ENCODE measurements at places on chromosomes 13 and 19.

GRCh38 chr19:29943615-29944014 lies 1.6 kb downstream of the URI1 start:
- no peak for DNase-seq

- no peak for DNase-seq
Observed at GRCh38 chr13:40096357-40096901, 441.0 kb downstream of the COG6 start.

- no peak for DNase-seq
Observed at GRCh38 chr13:46039411-46040182, 12.9 kb downstream of the ZC3H13 start.

GRCh38 chr19:45403781-45404556 lies 900 bp downstream of the PPP1R13L start:
- DNase-seq: peak; percentile 39

- no peak for DNase-seq
Observed at GRCh38 chr13:109110159-109110558, 480.7 kb downstream of the MYO16 start.

DNA sequence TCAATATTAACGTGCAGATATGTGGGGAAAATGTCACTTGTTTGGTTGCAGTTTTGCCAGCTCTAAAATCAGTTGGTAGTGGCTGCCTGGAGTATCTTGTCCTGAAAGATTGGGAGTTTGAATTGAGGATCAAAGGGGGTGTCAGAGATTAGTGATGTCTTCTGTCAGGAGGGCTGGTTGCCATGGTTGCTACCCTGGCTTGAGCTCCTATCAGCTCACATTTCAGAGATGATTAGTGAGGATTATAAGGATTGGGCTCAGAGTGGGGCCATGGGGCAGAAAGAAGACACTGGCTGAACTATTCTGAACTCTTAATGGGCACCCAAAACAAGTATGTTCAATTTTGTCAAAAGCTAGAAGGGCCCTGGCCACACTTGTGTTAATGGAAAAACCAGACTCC lies 95.5 kb upstream of the RNF113B start:
- DNase-seq: no peak

DNA sequence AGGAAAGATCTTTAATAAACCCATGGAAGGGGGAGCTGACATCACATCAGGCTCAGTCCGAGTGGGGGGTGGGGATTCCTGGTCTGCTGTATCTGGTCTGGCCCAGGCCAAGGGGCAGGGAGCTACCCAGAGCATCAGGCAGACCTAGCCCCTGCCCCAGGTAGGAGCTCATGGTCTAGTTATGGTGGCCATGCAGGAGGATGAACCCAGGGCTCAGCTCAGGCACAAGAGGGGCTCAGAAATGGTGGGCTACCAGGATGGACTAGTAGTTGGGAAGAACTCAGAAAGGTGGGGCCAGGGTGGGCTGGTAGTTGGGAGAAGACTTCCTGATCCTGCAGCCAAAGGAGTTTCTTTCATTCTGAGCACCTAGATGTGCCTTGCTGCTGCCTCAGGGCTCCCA lies 14.3 kb downstream of the VSTM2B start:
- no peak for DNase-seq

DNA sequence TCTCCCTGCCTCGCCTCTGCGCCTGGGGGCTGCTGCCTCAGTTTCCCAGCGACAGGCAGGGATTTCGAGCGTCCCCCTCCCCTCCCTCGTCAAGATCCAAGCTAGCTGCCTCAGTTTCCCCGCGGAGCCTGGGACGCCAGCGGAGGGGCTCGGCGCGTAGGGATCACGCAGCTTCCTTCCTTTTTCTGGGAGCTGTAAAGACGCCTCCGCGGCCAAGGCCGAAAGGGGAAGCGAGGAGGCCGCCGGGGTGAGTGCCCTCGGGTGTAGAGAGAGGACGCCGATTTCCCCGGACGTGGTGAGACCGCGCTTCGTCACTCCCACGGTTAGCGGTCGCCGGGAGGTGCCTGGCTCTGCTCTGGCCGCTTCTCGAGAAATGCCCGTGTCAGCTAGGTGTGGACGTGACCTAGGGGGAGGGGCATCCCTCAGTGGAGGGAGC lies 722 bp upstream of the ICAM1 start:
- peak; percentile 53 for DNase-seq

GRCh38 chr13:42649141-42649540 lies 75.2 kb downstream of the TNFSF11 start:
- no peak for DNase-seq

DNA sequence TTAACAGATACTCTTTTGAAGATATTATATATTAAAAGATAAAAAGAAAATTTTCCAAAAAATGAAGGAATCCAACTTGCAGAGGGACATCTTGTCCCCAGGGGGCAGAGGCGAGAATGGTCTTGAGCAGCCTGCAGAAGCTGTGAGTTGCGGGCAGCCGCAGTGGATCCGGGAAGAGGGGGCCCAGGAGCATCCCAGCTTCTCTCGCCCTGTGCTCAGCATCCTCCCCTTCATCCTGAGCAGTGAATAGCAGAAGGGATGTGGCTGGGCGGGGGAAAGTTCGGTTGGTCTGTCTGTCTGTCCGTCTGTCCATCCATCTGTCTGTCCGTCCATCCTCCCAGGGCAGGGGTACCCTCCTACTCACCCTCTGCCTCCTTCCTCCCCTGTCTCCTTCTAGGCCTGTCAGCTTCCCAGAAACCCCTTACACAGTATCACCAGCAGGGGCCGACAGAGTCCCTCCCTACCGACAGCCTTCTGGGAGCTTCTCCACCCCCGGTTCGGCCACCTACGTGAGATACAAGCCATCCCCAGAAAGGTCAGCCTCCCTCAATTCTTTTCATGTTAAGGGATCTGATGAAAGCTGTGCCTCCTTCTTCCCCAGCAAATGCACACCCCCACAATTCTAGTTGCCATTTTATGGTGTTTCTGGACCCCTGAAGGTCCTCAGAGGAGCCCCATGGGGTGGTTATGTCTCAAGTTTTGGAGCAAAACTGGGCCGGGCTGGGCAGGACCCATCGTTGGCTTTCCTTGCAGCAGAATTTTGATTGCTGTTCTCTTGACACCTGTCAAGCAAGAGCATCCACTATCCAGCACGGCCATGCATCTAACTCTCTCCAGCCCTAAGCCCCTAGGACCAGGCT lies 81.6 kb downstream of the DPF1 start:
- DNase-seq: peak; percentile 63

DNA sequence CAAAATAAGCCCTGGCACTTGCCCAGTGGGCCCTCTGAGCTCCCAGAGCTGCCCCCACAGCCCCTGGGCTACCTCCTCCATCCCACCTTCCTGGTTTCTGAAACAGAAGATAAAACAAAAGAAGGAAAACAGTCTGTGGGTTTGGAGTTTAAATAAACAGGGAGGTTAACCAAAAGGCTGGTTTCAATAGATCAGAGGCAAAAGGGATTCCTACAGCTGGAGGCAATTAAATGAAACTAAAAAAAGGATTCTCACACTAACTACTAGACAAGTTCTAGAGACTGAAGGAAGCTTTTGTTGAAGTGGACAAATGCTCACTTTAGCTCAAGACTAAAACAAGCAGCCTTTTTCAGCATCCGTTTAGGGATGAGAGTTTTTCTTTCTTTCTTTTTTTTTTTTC lies 569.8 kb downstream of the FGF9 start:
- no peak for DNase-seq

GRCh38 chr13:43019811-43020210 lies 3.6 kb upstream of the DNAJC15 start:
- DNase-seq: no peak

- peak; percentile 1 for DNase-seq
Observed at GRCh38 chr13:59176775-59177174, 987.0 kb downstream of the DIAPH3 start.

GRCh38 chr19:35098413-35099049 lies 17.1 kb upstream of the FXYD3 start:
- DNase-seq: no peak

DNA sequence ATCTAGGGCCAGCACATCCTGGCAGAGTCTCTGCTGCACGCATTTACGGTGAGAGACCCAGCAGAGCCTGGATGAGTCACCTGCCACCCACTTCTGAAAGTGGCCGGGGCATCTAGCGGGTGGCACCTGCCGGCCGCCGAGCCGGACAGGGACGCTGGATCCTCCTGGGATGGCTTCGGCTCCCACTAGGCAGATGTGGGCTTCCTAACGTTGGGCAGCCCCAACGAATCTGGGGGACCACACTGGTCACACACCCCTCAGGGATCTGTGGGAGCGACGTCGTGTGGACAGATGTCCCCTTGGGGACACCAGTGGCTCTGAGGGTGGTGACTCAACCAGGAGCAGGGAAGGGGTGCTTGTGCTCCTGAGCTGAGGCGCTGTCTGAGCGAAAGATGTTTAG lies 32.2 kb downstream of the TMEM255B start:
- no peak for DNase-seq

DNA sequence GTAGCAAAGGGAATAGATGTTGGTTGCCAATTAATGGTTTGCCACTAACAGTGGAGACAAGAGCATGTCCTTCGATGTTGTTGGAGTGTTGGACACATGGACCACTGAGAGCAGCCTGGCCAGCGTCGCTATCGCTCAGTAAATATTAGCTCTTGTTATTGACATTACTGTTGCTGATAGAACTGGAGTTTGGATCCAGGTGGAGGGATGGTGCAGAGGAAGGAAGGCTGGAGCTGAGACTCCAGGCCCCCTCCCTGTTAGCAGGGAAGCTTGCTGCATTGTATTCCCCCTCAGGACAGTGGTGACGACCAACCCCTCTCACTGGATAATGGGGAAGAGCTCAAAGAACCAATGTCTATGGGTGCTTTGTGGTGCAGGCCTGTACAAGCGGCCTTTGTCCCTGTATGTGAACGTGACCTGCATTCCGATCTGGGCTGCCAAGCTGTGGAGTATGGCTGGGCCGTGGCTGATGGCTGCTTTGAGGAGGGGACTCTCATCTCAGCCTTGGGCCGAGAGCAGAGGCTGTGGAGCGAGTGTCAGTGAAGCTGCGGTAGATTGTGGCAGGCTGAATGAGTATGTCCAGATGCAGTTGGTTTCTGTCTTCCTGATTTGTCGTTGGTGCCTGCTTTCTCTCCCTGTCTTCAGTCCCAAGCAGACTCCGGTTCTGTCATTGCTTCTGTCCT lies 7.0 kb downstream of the CLASRP start:
- DNase-seq: no peak

DNA sequence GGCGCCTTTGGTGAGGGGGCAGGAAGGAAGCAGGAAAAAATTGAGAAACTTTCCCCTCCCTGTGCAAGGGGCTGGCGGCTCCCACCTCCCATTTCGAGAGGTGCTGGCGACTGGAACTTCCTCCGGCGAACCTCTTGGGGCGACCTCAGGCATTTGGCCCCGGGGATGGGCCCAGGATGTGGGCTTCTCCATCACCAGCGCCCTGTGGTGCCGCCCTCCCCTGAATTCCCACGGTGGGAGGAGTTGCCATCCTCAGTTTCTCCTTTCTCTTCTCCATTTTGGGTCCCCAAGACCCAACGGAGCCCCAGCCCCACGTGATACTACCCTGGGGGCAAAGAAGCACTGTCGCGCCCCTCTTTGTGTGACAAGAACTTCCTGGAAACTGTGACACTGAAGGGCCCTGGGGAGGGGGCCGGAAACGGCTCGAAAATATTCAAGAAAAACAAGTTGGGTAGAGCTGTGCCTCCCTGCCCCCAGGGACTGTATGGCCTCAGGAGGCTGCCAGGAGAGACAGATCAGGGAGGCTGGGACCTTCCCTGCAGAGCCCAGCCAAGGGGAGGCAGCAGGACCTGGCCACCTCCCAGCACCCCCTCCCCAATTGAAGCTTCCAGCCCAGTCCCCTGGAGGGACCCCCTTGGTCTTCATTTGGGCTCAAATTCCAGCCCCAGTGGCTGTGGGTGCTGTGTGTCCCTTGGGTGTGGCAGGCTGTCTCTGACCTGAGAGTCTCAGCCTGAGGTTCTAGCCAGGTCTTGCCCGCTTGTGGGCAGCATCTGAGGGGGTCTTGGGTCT lies 16.2 kb upstream of the AP1M2 start:
- DNase-seq: no peak

DNA sequence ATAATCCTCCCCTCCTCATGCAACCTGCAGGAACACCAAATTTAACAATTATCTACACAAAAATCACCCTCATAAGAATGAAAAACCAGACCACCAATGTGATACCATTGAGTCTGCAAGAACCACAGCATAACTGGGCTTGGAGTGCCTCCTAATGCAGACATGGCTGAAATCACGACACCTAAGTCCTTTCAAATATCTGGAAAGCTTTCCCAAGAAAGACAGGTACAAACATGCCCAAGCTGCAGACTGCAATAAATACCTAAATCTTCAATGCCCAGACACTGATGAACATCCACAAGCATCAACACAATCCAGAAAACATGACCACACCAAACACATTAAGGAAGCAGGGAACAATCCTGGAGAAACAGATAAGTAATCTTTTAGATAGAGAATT lies 417.1 kb downstream of the LMO7 start:
- DNase-seq: no peak

- DNase-seq: no peak
Observed at GRCh38 chr19:3055741-3056416, 6.4 kb downstream of the TLE5 start.

DNA sequence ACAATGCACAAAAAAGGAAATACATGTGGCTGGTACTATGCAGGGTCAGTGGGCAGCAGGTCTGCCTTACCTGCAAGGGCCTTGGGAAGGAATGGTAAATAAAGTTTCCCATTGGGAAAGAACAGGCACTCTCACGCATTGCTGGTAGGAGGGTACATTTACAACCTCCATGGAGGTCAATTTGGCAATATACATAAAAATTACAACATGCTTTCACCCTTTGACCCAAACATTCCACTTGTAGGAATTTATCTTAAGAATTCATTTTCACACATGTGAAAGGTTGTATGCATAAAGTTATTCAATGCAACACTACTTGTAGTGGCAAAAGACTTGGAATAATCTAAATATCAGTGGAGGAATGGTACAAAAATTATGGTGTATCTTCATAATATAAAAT lies 216.4 kb downstream of the DLEU7 start:
- peak; percentile 42 for DNase-seq

GRCh38 chr19:34403784-34404108 lies 453 bp upstream of the PDCD2L start:
- DNase-seq: no peak

- peak; percentile 60 for DNase-seq
Observed at GRCh38 chr19:4120559-4121272, 3.2 kb downstream of the MAP2K2 start.

DNA sequence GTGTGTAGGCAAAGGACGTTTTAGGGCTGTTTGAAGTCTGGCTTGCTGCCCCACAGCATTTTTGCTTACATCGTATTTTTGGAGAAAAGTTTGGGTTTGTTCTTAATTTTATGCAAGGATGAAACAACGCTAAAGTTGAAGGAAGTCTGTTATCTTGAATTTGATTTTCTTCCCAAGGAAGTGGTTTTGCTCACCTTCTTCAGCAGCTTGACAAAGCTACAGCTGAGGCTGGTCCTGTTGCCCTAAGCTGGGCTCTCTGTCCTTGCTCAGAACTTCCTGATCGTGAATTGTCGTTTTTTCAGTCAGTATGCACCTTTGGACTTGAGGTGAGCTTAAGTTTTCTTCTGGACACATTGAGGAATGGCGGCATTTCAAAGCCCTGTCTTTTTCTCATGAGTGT lies 62.1 kb upstream of the GSX1 start:
- no peak for DNase-seq

- DNase-seq: no peak
Observed at GRCh38 chr13:100300243-100300642, 211.3 kb downstream of the PCCA start.

- peak; percentile 97 for DNase-seq
Observed at GRCh38 chr19:47315125-47315821, 5.6 kb downstream of the C5AR1 start.

Data from fibroblast of pulmonary artery (primary cell).